ENCODE measurements at places on chromosomes 1 and 21.

DNA sequence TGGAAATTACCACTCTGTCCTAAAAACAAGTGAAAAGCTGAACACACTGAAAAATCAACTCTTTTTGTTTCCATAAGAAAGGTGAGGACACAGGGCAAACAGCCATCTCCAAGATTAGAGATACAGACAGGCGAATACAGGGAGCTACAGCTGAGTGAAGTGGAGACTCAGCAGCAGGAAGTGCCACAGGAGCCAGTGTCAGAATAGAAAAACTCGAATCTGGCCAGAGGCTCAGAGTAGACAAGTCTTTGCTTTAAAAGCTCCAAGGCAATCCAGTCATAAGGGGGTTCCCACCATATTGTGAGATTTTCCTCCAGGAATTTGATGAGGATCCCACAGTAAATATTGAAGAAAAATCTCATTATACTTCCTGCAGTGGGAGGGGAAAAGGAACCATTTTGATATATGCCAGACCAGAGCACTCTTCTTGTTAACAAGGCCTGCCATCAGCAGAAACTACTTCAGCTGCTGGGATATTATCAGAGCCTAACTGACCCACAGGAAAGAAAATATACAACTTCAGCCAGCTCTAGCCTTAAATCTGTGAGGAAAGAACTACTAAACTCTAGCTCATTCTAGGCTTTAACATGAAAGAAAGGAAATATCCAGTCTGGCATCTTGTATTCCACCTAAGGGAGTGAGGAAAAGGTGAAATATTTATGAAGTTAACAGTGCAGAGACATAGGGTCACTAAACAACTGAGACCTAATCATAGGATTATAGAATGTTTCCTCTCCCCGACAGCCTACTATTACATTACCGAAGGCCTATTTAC, 256.2 kb upstream of the OLFM3 start:
- DNase-seq: no peak

GRCh38 chr1:28122183-28122582, 33.8 kb upstream of the EYA3 start:
- no peak for DNase-seq

DNA sequence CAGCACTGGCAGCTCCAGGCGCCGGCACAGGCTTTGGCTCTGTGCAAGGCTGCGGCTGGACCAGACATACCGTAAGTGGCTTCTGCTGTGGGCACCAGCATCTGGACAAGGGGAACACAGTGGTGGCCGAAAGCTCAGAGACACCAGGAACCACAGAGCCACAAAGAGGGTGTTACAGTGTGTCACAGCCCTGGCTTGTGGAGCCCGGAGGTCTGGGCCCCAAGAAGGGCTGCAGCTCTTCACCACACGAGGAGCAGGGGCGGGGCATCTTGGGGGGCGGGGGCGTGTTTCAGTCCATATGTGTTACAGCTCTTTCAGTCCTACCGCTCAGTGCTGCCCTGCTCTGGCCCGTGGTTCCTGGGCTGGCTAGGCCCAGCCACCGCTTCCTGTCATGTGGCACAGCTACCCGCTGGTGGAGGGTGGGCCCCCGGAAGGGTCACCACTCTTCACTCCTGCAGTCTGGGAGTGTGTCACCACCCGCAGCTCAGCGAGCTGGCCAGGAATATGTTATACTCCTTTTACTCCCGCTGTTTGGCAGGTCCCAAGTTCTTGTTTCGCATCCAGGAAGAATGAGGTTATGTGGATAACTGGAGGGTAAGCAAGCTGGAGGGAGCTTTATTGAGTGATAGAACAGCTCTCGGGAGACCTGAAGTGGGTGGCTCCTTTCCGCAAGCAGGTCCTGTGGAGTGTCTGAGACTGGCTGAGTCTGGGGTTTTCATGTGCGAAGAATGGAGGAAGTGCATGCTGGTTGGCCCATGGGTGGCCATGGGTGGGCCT, 3.3 kb upstream of the LSM10 start:
- DNase-seq: no peak

DNA sequence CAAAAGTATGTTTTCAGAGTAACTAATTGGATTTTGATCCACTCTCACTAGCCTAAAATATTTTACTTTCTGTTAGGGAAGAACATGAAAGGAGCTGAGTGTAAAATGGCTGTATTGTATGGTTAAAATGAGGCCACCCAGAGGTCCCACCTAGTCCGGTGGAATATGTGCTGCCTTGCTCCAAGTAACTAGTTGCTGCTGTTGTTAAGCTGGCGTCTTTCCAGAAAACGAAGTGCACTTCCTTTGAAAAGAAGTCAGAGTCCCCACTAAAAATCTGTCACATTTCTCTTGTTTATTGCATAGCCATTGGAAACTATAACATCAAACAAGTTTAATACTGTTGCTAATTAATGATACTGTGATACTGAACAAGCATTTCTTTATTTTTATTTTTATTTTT, 3.2 kb downstream of the SLC25A33 start:
- no peak for DNase-seq

DNA sequence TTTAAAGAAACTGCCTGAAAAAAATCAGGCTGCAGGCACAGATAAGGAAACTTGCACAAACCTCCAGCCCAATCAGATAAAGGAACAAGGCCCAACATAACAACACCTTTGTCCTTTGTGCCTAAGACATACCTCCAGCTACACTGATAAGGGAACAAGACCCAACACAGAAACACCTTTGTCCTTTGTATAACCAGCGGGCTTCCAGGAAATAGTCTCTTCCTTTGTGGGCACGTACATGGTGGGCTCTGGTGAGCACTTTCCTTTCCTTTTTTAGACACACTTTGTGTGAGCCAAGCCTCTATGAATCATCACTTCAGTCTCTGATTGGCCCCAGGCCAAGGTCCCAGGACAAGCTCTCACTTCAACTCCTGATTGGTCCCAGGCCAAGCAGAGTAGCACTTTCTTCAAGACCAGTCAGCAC, 23.6 kb downstream of the ZNF670 start:
- DNase-seq: no peak

GRCh38 chr21:35852820-35853219, 207.5 kb downstream of the SETD4 start:
- DNase-seq: no peak

All from GM19239 (cell line).